ENCODE measurements at places on chromosomes 6 and 20.

DNA sequence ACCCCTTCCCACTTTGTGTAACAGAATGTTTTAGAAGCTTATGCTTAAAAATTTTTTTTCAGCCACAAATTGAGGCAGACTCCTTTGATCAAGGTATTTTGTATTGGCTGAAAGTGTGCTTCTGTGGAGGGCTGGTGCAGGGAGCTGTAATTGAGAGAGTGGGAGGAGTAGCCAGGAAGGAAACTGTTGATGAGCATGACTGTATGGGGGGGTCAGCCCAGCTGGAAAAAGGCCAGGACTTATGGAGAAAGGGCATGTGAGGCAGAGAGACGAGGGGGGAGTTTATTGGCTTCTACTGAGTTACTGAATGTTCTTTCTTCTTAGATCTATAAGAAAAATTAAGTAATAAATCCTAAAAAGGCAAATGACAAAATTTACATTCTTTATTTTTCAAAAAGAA is 13.4 kb downstream of the RFPL4B start:
- DNase-seq = no peak

- no peak for DNase-seq
Measured at GRCh38 chr20:47466213-47466612, 35.5 kb upstream of the NCOA3 start.

- DNase-seq = no peak
Measured at GRCh38 chr20:43442282-43442880, 15.3 kb upstream of the SRSF6 start.

- no peak for DNase-seq
Measured at GRCh38 chr6:156510242-156510641, 266.9 kb upstream of the ARID1B start.

DNA sequence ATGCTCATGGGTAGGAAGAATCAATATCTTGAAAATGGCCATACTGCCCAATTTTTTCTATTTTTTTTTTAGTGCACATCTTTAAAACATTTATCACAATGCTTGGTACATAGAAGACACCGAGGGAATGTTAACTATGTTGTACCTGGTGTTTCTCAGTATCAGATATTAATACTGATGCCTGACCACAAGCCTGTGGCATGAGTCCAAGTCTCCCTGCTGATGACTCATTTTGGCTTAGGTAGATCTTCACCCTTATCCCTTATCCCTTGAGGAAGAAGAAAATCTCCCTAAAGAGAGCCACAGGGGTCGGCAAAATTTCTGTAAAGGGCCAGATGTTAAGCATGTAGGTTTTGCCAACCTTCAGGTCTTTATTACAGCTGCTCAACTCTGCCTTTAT is 14.5 kb downstream of the CD109 start:
- no peak for DNase-seq

GRCh38 chr20:44495802-44496481 is 20.3 kb downstream of the TTPAL start:
- no peak for DNase-seq

- DNase-seq = no peak
Measured at GRCh38 chr20:17624551-17625245, 54.8 kb downstream of the DSTN start.

DNA sequence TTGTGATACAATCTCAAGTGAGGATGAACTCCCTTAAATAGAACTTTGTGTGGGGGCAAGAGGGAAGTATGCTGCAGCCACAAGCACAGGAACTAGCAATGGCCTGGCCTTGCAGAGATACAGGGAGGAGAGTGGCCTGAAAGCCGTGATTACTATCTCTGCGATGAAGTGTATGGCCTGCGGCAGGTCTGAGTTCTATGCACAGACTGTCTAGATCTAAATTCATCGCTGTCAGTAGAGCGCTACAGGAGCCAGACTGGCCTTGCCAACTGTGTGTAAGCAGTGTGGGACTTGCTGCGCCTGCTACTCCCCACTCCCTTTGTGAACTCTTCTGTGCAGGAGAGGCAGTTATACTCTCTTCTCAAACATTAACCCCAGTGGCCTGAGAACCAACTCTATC is 997.0 kb downstream of the GRIK2 start:
- no peak for DNase-seq

GRCh38 chr6:110687326-110687725 is 127.9 kb downstream of the CDK19 start:
- DNase-seq = no peak

DNA sequence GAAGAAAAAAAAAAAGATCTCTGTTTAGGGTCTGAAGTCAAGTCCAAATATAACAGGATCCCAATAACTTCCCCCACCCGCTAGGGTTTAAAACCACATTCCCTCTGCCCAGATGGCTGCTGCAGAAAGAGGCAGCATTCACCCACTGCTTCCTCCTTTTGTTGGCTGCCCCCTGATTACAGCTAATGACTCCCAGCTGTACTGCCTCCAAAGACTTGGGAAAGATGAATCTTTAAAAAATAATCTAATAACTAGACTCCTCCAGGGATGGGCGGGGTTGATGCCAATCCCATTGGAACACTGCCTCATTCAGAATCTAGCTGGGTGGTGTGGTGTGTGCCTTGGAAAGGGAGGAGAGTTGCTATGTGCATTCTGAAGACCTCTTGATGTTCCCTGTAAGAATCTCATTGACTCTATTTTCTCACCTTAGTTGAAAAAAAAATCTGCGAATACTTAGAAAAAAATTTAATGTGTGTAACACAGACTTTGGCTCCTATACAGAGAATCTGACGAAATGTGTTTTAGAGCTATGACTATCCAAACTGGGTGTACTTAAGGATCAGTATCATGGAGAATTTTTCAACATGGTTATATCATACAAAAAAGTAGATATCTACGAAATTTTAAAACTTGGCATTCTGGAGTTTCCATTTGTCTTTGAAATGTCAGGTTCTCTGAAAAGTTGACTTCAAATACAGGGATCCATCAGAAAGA is 174.0 kb downstream of the RNF144B start:
- no peak for DNase-seq

- DNase-seq = no peak
Measured at GRCh38 chr20:51354191-51354768, 188.2 kb downstream of the NFATC2 start.

- DNase-seq = peak; percentile 14
Measured at GRCh38 chr6:144662812-144663365, 377.8 kb downstream of the UTRN start.

DNA sequence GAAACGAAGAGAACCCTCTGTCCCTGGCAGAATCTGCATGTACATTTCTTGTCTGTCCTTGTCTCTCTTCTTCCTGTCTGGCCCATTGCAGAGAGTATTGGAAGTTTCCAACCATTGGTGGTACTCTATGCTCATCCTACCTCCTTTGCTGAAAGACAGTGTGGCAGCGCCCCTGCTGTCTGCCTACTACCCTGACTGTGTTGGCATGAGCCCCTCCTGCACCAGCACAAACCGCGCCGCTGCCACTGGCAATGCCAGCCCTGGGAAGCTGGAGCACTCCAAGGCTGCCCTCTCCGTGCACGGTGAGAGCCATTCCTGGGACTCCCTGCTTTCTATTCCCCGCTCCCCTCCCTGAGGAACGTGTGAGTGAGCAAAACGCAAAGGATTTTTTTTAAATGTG is 32.5 kb downstream of the KDM1B start:
- DNase-seq = no peak

GRCh38 chr6:165732696-165733488 is 69.9 kb upstream of the PDE10A start:
- no peak for DNase-seq

DNA sequence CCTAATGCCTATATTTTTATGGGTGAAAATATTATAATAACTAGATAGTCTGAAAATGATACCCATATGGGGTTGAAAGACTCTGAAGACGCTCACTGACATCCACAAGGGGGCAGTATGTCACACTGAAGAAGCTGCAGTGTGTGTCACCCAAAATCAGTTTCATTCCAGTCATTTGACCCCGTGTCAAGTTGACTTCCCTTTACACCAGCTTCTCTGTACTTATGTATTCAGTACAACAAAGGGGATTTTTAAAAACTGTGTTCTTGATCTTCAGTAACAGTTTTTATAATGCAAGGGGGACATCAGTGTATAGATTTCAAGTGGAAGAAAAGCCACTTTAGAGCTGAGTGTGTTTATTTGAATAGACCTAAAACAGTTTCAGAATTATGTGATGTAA is 19.3 kb downstream of the FAXC start:
- DNase-seq = peak; percentile 57

Data from CD4-positive, alpha-beta T cell (primary cell).